AG04449 (cell line): ENCODE measurements at places on chromosomes 1 and 21.

DNA sequence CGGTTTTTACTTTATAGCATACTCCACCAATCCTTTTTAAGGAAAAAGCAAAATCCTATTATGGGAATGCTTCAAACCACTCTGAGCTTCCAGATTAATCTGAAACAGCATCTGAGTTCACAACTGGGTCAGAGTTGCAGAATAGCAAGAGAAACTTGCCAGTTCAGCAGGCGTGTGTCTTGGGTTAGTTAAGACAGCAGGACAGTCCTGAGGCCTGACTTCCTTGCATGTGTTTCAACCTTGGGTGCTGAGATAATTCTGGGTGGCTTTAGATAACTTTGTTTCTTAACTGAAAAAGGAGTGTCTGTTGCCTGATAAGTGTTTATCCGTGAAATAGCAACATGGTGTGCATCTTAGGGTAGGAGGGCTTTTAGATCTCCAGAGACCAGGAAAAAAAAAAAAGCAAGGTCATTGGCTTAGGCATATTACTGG is 169.2 kb downstream of the DHRS3 start:
- DNase-seq: no peak

DNA sequence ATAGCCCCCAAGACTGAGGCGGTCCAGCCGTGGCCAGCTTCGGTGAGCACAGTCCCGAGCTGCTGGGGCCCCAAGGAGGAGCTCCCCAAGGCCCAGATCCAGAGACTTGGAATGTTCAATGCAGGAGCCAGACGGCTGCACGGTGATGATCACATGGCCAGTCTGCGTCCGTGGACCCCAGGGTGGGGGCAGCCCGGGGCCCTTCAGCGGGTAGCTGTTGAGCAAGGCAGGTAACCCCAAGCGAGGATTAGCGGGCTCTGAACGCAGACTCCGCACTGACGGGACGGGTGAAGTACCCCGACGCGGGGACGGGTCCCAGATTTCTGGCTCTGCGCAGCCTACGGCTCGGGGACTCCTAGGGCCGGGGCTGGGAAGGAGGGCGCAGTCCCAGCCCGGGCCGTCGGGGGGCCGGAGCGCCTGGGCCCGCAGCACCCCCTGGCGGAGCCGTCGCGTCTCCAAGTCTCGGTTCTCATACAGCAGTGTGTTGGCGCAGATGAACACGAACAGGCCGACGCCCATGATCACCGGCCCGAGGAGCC is 2.7 kb downstream of the TMEM200B start:
- DNase-seq: no peak

GRCh38 chr1:54857746-54858561 is 29.0 kb downstream of the DHCR24 start:
- DNase-seq: no peak

GRCh38 chr1:113282893-113283285 is 107.4 kb upstream of the MAGI3 start:
- no peak for DNase-seq

- no peak for DNase-seq
Measured at GRCh38 chr1:175388285-175388684, 195.7 kb upstream of the KIAA0040 start.

GRCh38 chr1:98500324-98500723 is 161.2 kb upstream of the SNX7 start:
- DNase-seq: no peak
